ENCODE measurements at places on chromosomes 1 and 21.
A peak's percentile ranks its signal among the peaks of the same experiment; 100 is the strongest.

DNA sequence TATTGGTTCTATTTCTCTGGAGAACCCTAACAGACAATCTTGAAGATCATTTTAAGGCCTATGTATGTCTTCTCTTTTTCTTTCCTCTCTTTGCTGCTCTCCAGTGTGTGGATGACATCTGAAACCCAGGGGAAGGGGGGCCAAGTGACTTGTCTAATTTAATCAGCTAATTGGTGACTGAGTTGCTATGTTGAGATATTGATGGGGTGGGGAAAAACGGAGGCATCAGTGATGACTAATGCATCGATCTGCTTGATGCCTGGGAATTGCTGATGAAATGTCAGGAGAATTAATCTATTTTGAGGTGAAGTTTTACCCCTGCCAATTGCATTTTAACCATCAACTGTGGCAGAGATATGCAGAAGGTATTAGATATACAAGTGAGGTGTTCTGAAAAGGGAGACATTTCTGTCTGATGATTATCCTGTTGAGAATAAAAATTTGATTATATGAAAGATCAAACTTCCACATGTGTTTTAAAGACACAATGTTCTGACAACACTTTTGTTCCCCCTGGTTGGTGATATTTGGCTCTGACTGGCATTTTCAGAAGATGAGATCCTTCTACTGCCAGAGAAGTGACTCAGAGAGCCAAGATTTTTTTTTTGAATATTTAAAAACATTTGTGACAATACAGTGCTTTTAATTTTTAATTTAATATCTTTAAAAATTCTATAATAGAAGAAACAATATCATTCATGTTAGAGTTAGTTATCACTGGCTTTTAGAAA is 18.7 kb upstream of the PTGFR start:
- DNase-seq, result no peak

DNA sequence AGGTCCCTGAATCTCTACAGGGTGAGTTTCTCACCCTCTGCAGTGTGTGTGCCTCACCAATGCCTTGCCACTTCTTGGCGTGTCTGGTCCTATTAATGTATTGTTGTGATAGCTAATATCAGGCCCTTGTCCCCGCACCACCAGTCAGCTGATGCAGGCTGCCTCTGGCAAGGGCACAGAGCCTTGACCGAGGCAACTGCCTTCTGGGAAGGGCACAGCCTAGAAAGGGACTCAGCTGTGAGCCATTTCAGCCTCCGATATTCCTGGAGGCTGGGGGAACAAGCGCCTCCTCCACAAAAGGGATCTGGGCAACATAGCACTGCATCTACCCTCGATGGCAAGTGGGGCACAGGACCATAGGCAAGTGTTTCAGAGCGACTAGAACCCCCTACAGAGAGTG is 27.0 kb downstream of the IL10RB start:
- DNase-seq, result no peak

DNA sequence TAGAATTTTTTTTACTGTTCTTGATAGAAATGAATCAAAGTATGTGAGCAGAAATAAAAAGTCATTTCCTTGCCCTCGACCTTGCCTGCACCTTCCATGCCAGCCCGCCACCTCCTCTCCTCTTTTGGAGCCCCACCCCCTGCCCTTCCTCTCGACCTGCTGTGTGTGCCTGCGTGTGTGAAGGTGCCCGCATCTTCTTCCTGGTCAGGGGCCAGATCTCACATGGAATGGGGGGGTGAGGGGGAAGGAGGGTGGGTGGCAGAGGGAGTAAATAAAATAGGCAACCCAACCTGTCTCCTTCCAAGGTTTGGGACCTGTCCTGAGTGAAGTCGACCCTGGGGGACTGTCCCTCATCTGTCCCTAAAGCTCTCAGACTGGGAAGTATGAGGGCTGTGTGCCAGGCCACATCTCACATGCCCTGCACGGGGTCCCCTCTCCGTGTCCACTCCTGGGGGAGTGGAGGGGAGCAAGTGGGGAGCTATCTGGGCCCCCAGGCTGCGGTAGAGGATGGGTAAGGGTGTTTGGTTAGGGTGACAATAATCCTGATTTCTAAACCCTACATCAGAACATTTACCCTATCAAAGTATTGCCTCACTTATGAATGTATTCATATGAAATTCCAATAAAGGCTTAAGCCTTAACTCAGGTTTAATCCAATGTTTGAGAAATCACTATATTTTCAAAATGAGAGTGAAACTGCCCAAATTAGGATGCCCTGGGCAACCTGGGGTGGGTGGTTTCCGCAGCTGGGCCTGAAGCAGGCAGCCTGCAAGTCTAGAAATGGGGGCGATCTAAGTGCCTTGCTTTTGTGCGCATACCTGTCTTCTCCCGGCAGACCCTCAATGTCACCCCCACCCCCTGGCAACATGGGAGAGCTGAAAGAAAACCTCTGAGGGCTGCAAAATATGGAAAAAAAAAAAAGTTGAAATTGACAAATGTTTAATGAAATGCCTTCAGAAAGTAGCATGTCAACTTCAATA is 15.4 kb downstream of the AMPD2 start:
- no peak for DNase-seq

DNA sequence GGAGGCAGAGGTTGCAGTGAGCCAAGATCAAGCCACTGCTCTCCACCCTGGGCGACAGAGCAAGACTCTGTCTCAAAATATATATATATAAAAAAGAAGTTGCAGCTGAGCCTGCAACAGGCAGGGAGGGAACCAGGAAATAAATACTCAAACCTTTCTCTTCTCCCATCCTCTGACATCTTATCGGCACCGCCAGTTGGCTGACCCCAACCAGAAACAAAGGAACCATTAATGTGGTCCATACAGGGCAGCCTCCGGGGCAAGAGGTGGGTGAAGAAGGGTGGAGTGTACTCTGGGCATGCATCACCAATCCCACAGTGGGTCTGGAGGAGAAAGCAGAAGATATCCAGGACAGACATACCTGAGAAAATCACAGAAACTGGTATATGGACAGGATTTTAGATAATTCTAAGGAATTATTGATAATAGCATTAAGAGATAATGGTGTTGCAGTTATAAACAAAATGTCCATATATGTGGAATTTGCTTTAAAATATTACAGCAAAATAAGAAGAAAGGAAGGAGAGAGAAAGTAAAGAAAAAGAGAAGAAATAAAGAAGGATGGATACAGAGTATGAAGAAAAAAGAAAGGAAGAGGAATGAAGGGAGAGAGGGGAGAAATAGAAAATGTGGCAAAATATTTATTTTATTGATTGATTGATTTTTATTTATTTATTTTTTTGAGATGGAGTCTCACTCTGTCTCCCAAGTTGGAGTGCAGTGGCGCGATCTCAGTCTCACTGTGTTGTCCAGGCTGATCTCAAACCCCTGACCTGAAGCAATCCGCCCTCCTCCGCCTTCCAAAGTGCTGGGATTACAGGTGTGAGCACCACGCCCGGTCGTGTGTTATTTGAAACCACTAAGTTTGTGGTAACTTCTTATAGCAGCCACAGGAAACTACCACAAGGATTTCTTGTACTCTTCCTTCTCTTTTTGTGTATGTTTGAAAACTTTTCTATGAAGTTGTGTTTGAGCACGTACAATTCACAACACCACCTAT is 4.1 kb upstream of the PTAFR start:
- DNase-seq, result no peak

- DNase-seq, result no peak
Measured at GRCh38 chr1:10429868-10430215, 391 bp upstream of the CENPS start.

DNA sequence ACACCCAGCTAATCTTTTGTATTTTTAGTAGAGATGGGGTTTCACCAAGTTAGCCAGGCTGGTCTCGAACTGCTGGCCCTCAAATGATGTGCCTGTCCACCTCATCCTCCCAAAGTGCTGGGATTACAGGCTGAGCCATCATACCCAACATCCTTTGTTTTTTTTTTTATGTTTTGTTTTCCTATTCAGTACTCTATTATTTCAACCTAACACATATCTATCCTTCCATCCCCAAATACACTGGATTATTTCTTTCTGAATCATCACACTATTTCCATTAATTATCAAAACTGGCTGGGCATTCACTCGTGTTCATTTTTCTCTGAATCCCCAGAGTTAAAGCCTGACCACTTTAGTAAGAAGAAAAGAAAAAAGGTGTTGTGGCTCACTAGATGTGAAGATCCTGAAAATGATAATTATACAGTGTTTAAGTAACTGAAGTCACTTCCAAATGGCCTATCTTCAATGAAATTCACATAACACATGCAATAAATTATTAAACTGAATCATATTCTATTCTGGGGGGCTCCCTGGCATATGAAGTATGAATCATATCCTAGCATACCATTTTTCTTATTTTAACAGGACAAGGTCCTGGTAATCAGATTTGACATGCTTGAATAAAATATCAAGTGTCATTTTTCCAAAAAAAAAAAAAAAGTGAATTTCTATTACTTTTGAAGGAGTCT is 1754.2 kb downstream of the BRINP3 start:
- DNase-seq, result no peak

DNA sequence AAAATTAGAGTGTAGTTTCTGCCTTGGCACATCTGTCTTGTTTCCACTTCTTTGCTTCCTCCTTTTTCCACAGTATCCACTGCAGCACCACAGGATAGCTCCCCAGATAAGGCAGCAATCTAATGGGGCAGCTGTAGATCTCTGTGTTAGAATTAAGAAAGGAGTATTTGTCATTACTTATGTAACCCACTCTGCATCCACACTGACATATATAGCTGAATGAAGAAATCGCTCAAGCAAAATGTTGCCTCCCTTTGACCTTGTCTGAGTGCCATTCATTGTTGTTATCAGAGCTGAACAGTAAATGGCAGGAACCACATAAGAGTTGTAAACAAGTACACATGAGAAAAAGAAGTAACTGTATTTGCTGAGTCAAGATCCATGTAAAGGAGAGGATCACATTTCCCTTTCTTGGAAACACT is 45.9 kb upstream of the DPH5 start:
- no peak for DNase-seq

GRCh38 chr1:180198196-180198595 is 31.9 kb upstream of the LHX4 start:
- DNase-seq, result peak; percentile 6

- no peak for DNase-seq
Measured at GRCh38 chr1:211018690-211019089, 115.3 kb downstream of the KCNH1 start.

- no peak for DNase-seq
Measured at GRCh38 chr1:209863766-209864485, 36.2 kb downstream of the UTP25 start.

All from epithelial cell of prostate (primary cell).